ENCODE measurements at places on chromosomes 11 and 22.

DNA sequence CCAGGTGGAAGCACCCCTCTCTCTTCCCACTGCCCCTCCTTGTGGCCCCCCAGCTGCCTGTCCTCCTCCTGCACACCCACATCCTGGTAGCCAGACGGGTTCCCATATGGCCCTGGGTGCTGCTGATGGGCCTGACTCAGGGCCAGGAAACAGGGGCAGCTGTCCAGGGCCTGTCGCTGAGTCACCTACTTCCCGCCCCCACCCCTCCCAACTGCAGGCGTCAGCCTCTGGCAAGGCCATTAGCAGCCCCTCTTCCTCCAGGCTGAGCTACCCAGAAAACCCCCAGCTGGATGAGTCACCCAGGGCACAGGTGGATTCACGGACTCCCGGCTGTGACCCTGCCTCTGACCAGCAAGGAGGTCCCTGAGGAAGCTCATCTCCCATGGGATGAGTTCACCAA lies 6.9 kb upstream of the GAL start:
- DNase-seq, result no peak

GRCh38 chr11:123214396-123214795 lies 19.3 kb upstream of the CLMP start:
- no peak for DNase-seq

GRCh38 chr11:23543651-23544222 lies 683.5 kb upstream of the CCDC179 start:
- no peak for DNase-seq

DNA sequence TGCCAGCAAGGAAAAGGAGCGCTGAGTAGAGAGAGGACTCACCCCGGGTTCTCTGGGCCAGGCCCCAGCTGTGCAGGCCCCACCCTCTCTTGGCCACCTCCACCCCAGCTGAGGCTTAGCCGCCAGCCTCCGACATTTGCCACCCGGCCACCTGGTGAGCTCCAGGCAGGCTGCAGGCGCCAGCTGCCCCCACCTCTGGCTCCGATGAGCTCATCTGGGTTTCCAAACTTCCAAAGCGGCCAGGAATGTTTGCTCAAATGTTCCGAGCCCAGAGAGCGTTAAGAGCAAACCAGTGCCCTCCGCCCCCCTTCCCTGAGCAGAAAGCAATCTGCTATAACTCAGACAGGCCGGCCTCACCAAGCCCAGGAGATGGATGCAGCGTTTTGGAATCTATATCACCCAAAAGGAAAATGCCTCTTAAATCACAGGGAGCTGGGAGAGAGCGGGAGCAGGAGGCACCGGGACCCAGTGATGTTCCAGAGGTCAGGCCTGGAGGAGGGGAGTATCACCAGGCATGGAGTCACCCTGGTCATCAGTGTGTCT lies 9.1 kb upstream of the MN1 start:
- DNase-seq, result no peak

DNA sequence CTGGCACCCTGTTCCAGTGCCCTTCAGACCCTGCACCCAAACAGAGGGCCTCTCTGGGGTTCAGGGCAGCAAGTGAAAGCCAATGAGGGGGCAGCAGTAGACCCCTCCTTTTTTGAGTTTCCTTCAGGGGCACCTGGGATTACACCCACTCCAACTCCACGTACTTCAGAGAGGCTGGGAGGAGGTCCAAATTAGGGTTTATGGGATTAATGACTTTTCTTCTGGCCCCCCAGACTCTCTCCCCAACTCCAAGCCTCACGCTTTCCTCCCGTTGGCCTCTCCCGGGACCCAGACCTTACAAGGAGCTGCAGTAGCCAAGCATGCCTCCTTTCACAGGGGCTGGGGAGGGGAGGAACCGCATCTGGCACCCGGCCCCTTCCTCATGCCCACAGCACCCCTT lies 101.7 kb downstream of the NECTIN1 start:
- DNase-seq, result no peak

GRCh38 chr11:58334708-58335107 lies 24.2 kb downstream of the OR5B17 start:
- no peak for DNase-seq

DNA sequence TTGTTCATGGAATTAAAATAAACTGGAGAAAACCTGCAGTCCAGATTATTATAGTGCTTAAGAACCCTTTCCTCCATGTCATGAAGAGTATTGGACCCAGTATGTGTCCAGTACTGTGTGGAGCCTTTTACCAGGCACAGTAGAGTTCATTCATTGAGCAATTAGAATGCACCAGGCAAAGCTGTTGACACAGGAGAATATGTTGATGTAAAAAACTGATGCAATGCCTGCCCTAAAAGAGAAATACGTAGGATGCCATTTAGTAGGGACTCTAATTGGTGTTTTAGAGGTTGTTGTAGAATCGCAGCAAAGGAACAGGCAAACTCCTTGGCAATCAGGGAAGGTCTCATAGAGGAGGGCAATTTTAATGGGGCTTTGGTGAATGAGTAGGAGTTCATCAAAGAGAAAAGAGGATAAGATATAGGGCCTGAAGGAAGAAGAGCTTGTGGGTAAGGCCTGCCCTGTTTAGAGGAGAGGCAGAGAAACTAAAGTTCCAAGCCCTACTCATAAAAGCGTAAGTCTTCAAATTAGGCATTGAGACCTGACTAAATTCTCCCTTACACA lies 126.4 kb downstream of the SEZ6L start:
- no peak for DNase-seq

DNA sequence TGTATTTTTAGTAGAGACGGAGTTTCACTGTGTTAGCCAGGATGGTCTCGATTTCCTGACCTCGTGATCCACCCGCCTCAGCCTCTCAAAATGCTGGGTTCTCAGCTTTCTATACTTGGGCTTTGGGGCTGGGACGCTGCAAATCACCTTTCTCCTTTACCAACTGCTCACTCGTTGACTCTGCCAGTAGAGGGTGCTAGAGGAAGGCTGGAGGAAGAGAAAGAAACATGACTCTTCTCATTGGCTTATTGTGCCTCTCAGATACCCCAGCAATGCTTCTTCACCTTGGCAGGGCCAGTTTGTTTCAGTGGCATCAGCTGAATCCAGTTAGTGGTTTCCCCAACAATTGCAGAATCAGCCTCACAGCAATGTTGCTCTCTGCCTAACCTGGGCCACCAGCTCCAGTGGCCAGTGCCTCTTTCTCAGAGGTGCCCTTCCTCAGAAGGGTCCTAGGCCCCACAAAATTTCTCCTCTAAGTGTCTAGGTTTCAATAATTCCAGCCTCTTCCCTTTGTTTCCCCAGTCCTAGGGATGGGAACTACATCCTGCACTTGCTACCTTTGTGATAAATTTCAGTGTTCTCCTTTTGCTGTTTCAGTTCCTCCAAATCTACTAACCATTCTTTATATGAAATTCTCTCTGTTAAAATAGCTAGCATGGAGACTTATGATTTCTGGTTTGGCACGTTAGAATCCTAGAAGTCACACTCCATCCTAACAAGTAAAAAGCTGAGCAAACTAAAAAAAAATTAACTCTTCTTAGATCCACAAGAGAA lies 71.5 kb upstream of the VSTM5 start:
- DNase-seq, result no peak

GRCh38 chr11:12259956-12260355 lies 117.4 kb upstream of the PARVA start:
- DNase-seq, result no peak

GRCh38 chr22:43501878-43502277 lies 90.1 kb downstream of the MPPED1 start:
- DNase-seq, result peak; percentile 10

- DNase-seq, result no peak
These were observed 410.3 kb downstream of the MN1 start for GRCh38 chr22:27391092-27391770.

- DNase-seq, result no peak
These were observed 9.7 kb downstream of the CD5 start for GRCh38 chr11:61111786-61112517.

GRCh38 chr11:12285106-12285505 lies 92.3 kb upstream of the PARVA start:
- no peak for DNase-seq

GRCh38 chr11:115505175-115505574 lies 960 bp upstream of the CADM1 start:
- DNase-seq, result no peak

DNA sequence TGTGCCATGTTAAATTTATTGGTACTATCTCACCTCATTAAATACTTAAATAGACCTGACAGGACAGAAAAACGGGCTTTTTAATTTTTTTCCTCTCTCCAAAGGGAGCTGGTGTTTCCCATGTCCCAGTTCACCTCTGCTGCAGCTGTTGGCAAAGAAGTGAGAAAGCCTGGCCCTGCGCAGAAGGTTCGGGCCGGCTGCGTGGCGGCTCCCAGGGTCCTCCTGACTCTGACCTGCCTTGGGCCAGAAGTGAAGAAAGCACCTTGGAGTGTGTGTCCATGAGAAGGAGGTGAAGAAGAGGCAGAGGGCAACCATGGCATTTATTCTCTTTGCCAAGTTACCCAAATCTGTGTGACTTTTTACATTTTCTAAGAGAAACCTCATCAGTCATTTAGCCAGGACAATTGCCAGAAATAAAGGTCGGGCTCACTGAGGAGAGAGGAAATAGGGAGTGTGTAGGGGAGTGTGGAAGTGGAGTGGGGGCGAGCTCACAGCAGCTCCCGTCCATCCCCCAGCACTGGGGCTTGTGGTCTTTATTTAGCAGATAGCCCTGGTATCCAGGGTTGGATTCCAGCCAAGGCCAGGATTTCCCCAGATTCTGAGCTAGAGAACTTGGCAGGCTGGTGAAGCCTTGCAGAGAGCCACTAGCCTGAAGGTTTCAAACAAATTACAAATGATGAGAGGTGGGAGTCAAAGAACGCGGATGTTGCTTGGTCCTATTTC lies 102.4 kb upstream of the CADM1 start:
- no peak for DNase-seq

DNA sequence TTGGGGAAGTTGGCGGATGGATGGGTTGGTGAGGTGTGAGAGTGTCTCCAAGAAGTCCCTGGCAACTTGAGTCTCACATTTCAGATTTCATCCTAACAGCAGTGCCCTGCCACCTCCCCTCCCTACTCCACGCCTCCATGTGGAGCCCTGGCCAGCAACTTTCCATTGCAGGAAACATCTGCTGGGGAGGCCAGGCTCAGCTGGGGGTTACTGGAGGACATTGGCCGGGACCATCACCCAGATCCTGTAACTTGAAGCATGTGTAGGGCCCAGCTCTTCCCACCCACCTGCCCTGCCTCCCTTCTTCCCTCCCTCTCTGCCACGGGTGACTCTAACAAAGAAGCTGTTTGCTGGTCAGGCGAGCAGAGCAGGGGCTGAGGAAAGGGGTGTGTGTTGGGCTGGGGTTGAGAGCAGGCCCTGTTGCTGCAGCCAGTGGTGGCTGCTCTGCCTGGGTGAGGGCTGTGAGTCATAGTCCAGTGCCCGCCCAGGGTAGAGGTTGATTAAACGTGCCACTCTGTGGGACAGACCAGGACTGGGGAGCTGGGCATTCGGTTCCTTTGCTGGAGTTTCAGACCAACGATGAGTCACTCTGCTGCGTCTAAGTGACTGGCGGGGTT lies 64.0 kb downstream of the SCN3B start:
- DNase-seq, result no peak

DNA sequence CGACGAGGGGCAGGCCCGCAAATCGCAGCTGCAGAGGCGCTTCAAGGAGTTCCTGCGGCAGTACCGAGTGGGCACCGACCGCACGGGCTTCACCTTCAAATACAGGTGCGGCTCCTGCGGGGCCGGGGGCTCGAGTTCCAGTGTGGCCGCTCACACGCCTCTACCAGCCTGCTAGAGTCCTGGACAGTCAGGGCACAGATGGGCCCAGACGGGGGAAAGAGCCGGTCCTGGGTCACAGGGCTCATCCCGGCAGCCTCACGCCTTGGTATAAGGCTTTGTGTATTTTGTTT lies 506 bp downstream of the MCM5 start:
- DNase-seq, result no peak

GRCh38 chr11:71568704-71569349 lies 3.5 kb downstream of the KRTAP5-10 start:
- DNase-seq, result no peak

DNA sequence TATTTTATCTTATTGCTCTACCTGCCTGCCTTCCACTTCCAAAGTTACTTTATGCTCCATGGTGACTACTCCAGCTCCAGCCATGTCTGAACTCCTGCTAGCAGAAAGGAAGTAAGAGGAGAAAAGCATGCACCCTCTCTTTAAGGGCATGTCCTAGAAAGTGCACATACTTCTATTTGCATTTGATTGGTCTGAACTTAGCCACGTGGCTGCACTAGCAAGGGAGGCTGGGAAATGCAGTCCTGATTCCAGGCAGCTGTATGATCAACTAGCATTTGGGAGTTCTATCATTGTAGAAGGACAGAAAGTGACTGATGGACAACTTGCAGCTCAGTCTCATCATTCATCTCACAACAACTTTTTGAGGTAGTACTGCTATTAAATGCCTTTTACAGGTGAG lies 515.7 kb downstream of the BUD13 start:
- no peak for DNase-seq

DNA sequence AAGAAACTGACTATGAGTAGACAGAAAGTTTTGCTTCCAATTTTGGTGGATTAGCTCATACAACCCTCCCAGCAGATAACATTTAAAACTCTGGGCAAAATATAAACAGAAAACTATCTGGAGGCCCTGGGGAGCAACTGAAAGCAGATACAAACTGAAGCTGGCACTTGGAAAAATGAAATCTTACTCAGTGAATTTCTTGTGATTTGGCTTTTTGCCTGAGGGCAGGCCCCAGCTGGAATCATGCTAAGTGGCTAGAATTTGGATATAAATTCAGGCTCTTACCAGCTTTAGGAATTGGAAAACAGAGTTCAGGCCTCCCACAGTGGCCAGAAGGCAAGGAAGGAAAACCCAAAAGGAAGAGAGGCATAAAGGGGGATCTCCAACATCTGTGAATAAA lies 85.8 kb downstream of the EFCAB6 start:
- DNase-seq, result no peak

DNA sequence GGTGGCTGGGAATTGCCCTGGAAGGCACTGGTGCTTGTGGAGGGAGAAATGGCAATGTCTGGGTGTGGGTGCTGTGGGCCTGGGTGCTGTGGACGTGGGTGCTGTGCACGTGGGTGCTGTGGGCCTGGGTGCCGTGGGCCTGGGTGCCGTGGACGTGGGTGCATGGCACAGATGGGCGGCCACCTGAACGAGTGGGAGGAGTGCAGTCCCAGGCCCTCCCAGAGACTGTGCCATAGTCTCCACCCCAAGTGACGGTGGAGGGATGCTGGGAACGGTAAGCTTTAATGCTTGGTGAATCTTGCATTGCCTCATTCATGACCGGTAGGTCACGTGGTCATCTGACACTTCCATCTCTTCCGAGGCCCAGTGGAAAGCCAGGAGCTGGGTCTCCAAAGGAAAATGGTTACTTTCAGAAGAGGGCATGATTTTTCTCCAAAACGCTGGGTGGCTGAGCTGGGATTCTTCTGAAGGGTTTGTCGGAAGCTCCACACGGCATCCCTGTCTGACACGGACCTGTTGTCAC lies 28.8 kb upstream of the BRSK2 start:
- DNase-seq, result no peak

- DNase-seq, result no peak
These were observed 207.9 kb downstream of the LUZP2 start for GRCh38 chr11:24704716-24705115.

DNA sequence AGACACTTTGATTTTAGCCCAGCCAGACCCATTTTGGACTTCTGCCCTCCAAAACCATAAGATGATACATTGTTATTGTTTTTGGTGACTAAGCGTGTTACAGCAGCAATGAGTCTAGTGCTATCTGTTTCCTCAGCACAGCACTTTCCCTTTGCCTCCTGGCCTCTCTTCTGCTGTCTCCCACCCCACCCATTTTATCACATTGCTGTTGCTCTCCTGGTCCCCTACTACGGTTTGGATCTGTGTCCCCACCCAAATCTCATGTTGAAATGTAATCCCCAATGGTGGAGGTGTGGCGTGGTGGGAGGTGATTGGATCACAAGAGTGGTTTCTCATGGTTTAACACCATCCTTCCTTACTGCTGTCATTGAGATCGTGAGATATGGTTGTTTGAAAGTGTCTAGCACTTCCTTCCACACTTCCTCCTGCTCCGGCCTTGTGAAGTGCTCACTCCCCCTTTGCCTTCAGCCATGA lies 59.8 kb upstream of the CD82 start:
- no peak for DNase-seq
